Activated T-cell treated with anti-CD3 and anti-CD28 coated beads for 48 hours (primary cell): ENCODE measurements at places on chromosomes 6 and 20.

DNA sequence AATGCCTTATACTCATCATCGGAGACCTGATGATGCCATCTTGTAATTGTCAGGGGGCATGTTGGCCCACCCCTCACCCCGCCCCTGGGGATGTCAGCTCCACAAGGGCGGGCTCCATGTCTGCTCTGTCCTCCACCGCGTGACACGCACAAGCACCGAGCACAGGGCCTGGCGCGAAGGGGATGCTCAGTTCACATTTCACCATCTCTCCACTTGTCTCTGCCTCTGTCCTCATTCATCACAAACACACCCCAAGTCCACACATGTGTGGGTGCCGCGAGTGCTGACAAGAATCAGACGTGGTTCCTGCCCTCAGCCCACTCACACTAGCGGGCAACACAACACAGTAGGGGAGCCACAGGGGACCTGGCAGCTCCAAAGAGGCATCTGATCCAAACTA is 151.2 kb upstream of the PTPN1 start:
- no peak for DNase-seq

DNA sequence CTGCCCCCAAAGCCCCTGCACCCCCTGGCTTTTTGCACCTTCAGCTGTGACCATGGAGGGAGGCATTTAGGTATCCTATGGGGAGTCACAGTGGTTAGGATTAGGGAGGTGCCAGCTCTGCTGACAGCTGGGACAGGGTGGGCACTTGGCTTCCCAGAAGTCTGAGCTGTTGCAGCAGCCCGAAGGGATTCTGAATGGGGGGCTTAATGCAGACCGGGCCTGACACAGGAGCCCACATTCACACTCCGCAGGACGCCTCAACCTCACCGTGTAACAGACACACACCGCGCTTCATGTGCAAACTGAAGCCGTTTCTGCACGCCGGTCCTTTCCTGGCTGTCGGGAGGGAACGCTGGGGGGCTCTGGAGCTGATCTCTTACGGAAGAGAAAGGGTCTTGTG is 1.9 kb downstream of the EBF4 start:
- DNase-seq = no peak

DNA sequence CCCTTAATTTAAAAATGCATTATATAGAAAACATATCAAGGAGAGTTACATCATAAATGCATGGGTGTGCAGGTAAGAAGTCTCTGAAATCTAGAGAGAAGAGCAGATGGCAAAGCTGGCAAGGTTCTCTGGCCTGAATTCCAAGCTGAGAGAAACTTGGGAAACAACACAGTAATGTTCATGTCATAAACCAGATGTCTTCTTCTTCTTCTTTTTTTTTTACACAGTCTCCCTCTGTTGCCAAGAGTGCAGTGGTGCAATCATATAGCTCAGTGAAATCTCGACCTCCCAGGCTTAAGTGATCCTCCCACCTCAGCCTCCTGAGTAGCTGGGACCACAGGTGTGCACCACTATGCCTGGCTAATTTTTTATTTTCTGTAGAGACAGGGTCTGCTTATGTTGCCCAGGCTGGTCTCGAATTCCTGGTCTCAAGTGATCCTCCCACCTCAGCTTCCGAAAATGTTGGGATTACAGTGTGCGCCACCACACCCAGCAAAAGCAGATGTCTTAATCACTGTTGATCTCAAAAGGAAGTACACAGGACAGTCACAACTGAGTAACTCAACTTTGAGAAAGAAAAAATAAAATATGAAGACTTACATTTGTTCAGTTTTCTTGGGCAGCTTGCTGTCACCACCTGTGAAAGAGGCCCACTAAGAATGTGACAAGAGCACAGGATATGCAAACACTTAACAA is 77.3 kb downstream of the DNAAF9 start:
- DNase-seq = no peak

DNA sequence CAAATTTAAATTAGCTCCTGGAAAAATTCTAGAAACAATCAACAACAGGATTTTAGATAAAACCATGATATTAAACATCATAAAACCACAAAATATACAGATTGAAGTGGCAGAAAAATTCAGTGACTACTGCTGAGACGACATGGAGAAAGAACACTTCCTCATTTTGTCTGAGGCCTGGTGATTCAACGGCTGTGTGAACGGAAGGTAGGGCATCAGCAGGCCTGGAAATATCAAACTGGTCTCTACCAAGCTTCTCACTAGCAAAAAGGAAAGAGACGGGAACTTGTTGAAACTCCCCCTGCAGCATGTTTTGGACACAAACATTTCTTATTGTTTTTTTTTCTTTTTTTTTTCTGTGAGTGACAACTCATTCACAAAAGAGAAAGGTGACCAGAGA is 58.0 kb upstream of the AHI1 start:
- no peak for DNase-seq

GRCh38 chr6:152984513-152984872 is 1.7 kb upstream of the FBXO5 start:
- DNase-seq = no peak

DNA sequence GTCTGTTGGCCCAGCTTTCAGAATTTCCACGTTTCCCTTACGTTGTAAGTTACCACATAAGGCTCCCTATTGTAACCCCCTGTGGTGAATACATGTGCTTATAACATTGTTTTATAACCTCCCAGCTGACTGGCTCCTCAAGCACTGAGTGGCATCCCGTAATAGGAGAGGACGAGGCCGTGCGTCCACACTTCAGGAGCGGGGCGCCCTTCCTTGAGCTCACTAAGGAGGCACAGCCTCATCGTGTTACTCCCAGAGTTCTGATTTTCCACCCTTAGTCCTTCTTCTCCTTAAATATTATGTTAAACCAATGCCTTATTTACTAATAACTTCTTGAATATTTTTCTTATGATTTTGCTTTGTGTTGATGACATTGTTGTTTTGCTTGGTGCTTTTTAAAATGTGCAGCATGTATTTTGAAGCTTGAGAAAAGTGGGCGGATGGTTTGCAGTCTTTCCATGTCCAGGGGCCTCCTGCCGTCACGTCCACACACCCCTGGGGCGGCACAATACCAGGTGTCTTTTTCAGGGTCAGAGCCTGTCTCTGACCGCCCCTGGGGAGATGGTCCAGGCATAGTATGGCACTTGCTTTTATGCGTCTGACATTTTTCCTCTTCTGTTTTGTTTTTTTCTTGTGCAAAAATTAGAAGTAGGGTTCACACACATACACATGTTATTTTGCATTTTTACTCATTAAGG is 181.8 kb downstream of the DLL1 start:
- DNase-seq = no peak

DNA sequence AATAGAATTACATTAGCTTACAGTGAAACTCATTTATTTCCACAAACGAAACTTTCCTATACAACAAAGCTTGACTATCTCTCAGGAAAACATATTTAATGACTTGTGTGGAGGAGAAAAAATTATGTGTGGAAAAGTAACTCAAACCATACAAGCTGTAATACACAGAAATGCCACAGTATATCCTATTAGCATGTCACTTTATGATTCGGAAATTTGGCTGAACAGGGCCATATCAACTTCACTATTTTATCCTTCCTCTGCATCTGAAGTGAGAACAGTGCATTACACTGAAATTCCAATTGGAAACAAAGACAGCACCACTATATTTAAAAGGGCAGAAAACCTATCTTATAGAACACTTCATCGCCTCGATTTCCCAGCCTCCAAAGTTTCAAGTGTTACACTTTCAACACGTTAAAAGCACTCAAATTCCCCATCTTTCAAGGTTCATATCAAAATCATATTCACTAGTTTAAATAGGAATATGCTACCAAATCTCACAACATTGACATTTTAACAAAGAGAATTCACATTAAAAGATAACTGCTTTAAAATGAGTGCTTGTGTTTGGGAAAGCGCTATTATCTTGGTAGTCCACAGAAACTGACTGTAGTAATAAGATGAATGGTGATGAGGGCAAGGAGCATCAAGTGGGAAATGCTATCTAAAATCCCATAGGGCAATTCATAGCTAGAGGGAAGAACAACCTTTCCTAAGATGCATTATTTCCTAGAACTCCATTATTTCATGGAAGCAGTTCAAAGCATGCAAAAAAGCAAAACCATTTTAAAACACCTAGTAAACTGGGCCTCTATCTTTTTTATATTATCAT is 1.8 kb downstream of the REV3L start:
- no peak for DNase-seq

- no peak for DNase-seq
These were observed 242.5 kb downstream of the ADGRG6 start for GRCh38 chr6:142544199-142544838.

DNA sequence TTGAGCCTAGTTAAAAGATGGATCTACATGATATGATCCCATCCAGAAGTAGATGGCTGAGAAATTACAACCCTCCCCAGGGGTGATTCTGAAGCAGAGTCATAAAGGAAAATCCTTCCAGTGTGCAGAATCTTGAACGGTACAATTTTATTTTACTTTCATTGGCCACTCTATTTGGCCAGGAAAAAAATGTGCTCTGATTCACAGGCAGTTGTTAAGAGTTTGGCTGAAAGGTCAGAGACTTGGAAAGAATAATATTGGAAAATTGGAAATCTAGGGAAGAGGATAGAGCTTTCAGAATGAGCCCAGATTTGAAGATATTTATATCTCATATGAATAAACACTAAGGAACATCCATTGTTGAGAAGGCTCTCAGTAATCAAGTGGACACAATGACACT is 1299.3 kb upstream of the GJE1 start:
- DNase-seq = no peak

DNA sequence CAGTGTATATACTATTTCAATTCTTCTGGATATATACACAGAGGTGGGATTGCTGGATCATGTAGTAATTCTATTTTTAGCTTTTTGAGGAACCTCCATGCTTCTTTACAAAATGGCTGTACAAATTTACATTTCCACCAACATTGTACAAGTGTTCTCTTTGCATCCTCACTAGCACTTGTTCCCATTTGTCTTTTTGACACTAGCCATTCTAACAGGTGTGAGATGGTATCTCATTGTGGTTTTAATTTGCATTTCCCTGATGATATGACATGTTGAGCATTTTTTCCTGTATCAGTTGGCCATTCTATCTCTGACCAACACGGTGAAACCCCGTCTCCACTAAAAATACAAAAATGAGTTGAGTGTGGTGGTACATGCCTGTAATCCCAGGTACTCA is 68.1 kb upstream of the PMEPA1 start:
- no peak for DNase-seq

DNA sequence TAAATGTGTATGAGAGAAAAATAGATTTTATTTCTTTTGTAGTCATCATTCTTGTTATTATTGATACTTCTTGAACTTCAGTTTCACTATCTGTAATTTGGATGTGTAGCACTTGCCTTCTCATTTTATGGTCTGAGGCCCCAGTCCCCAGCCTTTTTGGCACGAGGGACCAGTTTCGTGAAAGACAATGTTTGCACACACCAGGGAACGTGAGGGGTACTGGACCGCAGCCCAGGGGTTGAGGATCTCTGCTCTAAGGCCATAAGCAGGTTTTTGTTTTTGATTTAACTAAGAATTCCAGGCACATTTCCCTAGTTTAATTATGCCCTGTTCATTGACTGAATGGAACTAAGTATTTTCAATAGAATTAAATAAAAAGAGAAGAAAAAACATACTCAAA is 261.5 kb downstream of the BMP2 start:
- no peak for DNase-seq

GRCh38 chr20:40535816-40536215 is 153.2 kb downstream of the MAFB start:
- DNase-seq = no peak

DNA sequence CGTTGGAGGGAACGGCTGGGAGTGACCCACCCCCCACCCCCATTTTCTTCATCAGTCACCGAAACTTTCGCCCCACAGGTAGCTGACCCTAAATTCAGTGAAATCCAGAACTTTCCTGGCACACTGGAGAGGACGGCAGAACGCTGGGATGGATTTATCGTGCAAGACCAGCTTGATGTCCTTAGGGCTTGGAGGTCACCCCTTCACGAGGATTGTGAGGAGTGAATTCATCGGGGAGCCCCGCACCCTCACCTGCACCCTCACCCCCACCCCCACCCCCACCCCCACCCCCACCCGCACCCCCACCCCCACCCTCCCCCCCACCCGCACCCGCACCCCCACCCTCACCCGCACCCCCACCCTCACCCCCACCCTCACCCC is 13.3 kb upstream of the TCFL5 start:
- DNase-seq = no peak

GRCh38 chr6:111615916-111616612 is 10.4 kb upstream of the TRAF3IP2 start:
- no peak for DNase-seq

DNA sequence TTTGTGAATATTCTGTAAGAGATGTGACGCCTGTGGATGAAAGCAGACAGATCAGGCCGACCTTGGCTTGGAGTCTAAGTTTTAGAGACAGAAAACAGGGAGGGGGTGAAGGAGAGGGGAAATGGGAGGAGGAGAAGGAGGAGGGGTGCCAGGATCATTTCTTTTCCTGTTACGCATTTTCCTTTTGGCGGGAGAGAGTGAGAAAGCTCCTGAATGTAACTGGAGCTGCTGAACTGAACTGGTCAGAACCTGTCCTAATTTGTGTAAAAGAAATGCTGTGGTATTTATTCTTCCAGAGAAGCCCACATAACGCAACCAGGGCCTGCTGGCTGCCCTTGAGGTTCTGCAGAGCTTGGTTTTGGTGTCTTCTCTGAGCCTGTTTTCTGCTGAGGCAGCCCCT is 41.9 kb downstream of the UTRN start:
- no peak for DNase-seq
